AG04450 (cell line): ENCODE measurements at places on chromosomes 12 and 14.

DNA sequence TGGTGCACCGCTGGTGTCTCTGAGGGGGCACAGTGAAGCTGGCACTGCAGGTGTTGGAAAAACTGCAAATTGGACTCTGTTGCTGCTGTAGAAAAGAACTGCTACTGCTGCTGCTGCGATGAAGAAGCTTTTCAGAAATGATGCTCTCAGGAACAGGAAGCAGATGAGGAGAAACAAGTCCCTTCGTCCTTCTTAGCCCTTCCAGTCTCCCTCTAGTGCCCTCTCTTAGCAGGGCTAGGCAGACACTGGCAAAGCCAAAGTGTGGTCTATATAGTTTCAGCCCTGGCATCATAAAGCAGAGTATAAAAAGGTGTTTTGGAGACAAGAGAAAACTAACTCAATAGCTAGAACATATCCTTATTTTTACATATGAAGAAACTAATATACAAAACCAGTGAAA is 174.5 kb downstream of the MYRFL start:
- DNase-seq, result no peak

DNA sequence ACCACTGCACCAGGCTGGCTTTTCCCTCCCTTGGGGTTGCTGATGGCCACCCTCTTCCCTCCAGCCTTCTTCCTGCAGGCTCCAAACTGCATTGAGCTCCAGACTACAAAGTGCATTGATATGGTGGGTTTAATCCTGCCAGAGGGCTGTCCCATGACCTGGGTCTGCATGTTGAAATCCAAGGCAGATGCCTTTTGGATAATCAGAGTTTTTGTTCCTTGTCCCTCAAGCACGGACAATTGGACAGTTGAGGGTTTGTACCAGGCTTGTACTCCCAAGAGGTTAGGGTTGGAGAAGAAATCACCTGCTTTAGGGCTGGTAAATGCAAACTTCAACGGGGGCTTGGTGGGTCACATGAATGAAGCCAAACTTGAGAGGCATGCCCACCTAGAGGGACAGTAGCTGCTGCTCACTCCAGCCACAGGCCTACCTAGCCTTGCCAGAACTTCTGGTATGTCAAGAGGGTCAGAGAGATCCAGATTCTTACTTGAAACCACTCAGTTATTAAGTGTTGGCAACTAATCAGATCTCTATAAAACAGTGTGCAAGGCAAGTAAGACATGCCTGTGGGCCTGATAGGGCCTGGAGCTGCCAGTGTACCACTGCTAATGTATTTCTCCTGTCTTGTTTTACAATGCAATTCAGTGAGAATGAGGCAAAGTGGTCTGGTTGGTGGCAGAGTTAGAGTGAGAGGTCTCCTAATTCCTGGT is 21.7 kb upstream of the KRT83 start:
- no peak for DNase-seq

DNA sequence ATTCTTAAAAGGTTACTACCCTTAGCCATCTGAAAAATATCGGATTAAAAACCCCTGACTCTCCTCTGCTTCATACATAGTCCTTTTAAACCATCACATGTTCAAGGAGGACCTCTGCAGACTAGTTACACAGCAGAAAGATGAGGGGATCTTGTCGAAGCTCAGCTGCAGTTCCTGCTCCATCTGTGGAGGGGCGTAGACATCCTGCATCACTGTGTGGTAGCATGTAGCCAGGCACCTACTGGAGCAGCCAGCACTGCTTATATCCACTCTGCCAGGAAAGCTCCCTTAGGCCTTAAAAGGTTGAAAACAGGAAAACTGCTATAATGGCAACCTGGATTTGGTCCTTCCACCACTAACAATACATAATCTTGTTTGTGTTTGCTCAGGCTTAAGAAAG is 57.6 kb upstream of the STRN3 start:
- DNase-seq, result no peak

DNA sequence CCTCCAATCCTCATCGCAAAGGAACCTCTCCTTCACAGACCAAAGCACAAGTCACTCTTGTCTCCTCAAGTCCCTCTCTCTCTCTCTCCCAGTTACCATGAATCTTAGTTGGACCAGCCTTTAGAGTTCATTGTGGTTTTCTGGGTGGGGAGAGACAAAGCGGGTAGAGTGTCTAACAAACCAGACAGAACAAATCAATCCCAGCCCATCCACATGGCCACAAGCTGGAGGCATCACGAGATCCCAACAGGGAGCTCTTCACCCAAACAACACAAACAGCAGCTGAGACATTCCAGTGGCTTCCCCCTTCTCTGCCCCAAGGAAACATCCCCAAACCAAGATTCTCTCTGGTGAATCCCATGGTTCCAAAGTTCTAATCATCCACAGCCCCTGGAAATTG is 22.4 kb downstream of the ACTN1 start:
- no peak for DNase-seq

DNA sequence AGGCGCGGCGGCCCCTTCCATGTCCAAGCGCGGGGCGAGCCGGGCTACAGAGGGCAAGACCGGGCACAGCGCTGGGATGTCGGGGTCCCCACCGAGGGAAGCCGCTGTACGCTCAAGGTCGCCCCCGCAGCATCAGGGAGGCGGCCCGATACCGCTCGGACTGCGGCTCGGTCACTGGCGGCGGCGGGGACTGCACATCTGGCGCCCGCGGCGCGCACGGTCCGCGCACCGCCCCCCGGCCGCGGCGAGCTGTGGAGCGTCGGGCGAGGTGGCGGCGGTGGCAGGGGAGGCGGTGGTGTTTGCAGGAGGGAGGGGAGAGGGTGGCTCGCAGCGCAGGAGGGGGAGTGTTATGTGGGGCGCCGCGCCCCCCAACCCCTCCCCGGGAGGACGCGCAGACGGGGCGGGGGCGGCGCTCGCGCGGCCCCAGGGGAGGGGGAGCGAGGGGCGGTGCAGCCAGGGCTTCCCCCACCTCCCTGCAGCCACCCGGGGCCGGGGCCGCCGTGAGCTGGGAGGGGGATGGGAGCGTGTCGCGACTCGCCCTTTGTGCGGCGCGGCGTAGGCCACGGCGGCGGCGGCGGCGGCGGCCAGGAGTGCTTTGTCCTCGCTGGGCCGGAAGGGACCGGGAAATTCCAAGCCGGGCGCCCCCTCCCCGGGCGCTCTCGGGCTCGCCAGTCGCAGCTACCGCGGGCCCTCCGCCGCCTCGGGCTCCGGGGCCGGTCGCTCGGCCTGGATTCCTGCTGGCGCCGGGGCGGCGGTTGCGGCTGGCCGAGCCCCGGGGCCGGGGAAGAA is at the start of gene NUAK1:
Gene NUAK1, minus strand, starts transcription at position 322 of the 789 bp plus-strand sequence. Its CDS starts 301 bp downstream, at position 21.
- DNase-seq, result no peak

DNA sequence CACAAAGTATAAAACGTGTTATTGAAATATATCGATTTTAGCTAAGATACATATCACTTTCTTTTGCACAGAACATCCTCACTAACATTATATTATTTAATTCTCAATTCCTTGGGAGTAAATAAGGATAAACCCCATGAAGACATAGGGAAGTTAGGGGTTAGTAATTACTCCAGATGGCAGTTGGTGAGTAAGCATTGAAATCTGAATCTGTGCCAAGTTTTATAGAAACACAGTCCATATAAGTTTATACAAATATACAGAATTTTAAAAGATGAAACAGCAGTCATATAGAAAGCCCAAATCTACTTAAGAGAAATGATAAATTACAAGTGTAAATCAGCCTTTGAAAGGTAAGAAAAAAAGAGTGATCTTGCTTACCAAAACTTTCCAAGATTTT is 200.4 kb upstream of the SYT10 start:
- DNase-seq, result no peak
